ENCODE measurements at places on chromosomes 6 and 20.

DNA sequence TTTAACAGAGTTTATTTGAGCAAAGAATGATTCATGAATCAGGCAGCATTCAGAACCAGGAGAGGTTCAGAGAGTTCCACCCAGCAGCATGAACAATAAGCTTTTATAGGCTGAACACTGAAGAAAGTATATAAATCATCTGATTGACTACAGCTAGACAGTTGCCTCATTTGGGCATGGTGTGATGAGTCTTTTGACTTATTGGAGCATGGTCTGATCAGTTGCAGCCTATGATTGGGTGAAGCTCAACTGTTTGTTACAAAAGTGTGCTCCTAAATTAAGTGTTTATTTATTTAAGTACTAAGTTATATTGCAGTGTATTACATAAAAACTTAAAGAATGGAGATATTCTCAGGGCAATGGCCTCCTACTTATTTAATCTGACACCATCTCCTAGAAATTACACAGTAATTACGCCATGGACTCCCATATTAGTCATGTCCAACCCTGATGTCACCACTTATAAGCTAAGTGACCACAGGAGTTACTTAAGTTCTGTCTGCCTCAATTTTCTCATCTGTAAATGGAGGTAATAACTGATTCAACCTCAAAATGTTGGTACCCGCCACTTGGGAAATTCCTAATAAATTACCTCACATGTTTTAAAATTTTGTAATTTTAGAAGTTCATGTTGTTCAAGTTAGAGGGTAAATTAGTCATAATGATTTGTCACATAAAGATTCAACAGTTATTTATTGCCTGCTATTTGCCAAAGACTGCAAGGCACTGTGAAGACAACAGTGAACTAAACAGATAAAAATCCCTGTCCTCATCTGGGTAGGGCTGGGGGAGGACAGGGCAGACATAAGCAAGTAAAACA, 15.2 kb upstream of the ROS1 start:
- no peak for DNase-seq

DNA sequence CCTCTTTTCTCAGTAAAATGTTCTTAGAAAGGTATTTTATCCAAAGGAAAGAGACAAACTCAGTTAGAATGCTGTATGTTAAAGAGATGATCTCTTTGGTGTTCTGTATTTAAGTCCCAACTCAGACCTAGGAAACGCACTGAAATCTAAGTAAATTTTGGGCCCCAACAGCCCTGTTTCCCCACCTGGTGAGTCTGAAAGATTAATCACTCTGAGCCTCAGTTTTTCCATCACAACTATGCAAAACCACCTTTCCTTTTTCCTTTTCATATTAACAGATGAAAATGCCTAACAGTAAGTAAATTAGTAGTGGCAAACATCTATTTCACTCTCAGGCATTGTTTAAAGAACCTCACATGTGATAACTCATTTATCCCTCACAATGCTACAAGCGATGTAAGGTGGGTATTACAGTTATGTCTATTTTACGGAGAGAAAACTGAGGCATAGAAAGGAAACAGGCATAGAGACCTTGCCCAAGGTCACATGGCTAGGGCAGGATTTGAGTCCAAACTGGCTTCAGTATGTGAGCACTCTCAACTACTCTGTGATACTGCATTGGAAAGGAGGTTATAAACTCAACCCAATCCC, 36.0 kb upstream of the FAM83C start:
- no peak for DNase-seq

- DNase-seq: no peak
Observed at GRCh38 chr6:52958546-52959255, 36.4 kb downstream of the GSTA4 start.

DNA sequence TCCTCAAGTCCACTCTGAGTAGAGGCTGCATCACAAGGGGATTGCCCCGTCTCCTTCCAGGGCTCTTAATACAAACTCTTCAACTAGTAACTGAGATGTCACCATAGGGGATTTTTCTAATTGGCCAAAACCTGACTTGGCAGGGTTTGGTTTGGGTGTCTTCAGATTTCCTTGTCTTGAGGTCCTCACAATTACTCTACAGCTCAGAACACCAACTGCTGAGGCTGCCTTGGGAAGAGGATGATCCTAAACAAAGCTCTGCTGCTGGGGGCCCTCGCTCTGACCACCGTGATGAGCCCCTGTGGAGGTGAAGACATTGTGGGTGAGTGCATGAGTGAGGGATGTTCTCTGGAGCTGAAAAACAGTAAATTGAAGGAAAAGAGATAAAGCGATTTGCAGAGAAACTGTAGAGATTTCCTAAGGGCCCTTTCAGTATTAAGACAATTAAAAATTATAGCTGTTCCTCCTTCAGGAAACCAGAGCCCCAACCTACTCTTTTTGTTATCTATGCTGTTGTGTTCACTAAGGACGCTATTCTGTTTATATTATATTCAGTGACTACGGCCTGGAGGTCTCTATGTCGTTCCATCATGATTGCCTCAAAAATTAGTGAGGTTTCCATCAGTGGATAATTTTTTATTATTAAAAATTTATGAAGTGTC, at the start of gene HLA-DQA1:
TSS of gene HLA-DQA1 (plus strand) at position 188 of the 662 bp plus-strand sequence. CDS start at position 241, 53 bp downstream.
- DNase-seq: no peak

- no peak for DNase-seq
Observed at GRCh38 chr6:115747719-115748118, 313.0 kb downstream of the FRK start.

DNA sequence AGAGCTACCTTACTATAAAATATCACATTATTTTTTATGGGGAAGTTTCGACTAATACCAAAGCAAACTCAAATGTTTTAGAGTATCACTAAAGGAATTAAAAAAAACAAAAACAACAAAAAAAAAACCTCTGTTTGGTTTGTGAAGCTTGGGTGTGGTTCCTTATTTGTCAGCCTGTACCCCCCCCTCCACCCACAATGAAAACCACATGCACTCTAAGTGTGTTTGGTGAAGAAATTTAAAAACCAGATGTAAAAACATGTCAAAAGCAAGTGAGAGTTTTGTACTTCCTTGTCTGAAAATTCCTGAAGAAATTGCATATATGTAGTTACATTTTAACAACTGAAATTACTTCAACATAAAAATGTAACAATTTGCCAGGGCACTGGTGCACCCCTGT, 3.1 kb downstream of the STK38 start:
- DNase-seq: no peak

DNA sequence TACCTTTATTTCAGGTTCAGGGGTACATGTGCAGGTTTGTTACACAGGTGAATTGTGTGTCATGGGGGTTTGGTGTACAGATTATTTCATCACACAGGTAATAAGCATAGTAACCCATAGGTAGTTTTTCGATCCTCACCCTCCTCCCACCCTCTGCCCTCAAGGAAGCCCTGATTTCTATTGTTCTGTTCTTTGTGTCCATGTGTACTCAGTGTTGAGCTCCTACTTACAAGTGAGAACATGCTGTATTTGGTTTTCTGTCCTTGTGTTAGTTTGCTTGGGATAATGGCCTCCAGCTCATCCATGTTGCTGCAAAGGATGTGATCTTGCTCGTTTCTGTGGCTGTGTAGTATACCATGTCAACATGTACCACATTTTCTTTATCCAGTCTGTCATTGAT, 66.0 kb downstream of the STK4 start:
- DNase-seq: no peak

GRCh38 chr20:10005885-10006284, 28.9 kb upstream of the ANKEF1 start:
- no peak for DNase-seq

- DNase-seq: no peak
Observed at GRCh38 chr20:45052698-45053429, 48.1 kb downstream of the KCNS1 start.

- peak; percentile 14 for DNase-seq
Observed at GRCh38 chr6:57021086-57021720, 25.3 kb upstream of the KIAA1586 start.

DNA sequence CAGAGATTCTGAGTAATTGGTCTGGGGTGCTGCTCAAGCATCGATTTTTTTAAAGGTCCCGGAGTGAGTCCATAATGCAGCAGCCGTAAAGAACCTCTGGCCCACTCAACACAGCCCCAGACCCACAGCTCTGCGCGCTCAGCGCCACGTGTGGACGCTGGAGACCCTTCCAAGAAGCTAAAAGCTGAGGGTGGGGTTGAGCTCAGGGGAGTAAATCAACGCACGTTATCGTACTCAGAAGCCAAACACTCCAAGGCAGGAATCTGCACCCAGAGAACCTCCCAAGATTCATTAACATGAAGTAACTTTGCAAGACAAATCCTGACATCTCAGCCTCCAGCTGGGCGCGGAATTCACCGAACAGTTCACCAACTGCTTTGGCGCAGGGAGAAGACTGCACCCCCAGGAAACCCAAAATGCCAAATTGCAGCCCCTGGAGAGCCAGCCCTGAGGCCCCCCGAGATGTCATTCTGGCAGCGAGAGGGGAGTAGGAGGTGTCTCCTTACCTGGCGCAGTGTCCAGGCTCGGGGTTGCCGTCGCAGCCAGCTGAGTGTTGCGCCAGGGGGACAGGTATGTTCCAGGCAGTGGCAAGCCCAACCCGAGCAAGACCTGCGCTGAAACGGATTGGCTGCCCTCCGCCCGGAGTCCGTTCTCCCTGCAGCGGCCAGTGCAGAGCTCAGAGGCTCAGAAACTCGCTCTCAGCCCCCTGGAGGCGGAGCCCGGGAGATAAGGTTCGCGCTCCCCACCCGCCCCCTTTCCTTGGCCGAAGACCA, at the start of gene COL21A1:
TSS of gene COL21A1 (minus strand) at position 700 of the 773 bp plus-strand sequence. CDS start 64,962 bp downstream, outside the sequence.
- no peak for DNase-seq

- no peak for DNase-seq
Observed at GRCh38 chr6:72283571-72283970, 338.3 kb upstream of the KCNQ5 start.

DNA sequence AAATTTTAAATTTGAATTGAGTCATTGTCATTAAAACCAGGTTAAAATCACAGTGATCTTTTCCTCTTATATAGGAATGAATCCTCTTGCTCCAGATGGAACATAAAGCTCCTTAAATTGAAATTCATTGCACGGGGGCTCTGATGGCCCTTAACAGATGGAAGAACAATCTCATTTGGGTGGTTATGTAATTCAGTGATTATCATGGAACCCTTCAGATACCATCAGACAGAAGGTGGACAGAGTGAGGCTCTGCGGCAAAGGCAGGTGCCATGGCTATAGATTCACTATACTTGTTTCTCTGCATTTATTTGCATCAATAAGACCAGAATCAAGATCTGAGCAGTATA, 17.8 kb upstream of the RNF182 start:
- no peak for DNase-seq

DNA sequence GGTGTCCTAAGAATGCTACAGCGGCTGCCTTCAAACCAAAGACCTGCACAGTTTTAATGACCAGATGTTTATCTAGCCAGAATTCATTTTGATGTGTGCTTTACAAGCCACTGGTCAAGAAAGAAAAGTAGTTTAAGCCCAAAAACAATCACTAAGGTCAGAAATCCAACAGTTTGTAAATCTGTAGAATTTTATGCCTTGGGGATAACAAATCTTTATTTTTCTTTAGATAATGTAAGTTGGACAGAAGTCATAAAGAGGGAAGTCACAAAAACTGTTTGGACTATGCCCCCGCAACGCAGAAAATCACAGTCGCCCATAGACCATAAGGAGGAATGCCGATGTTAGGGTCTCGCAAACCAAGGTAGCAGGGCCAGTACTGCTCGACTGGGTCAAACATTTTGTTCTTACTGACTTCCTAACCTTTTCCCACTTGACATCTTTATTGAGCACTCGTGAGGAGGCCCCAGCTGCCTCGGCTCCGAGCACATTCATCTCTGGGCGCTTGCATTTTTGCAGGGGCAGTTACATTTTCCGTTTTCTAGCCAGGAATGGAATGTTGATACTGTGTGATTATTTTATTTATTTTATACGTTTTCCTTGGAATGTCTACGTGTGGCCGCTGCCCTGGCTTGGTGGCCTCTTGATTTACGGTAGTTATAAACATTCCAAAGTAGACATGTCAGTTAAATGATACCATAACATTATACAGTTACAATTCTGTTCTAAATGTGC, 56.7 kb upstream of the APCDD1L start:
- DNase-seq: no peak

GRCh38 chr6:113047932-113048331, 700.8 kb downstream of the RFPL4B start:
- DNase-seq: no peak

DNA sequence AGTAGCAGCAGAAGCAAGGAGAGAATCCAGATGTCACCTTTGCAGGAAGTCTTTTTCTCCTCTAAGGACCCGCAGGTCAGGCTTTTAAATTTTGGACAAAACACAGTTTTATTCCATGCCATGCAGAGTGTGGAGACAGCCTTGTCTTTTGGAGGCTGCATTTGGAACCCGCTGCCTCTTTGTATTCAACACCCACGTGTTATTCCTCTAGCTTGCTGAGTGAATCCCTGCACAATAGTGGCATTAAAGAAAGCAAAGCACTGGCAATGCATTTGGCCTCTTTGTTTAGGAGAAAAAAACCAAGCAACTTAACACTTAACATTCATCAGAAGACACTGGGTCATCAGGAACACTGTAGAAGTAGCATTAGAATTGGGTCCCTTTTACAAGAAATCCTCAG, 43.5 kb downstream of the TFAP2B start:
- no peak for DNase-seq

- DNase-seq: no peak
Observed at GRCh38 chr6:21323577-21323976, 270.0 kb upstream of the SOX4 start.

DNA sequence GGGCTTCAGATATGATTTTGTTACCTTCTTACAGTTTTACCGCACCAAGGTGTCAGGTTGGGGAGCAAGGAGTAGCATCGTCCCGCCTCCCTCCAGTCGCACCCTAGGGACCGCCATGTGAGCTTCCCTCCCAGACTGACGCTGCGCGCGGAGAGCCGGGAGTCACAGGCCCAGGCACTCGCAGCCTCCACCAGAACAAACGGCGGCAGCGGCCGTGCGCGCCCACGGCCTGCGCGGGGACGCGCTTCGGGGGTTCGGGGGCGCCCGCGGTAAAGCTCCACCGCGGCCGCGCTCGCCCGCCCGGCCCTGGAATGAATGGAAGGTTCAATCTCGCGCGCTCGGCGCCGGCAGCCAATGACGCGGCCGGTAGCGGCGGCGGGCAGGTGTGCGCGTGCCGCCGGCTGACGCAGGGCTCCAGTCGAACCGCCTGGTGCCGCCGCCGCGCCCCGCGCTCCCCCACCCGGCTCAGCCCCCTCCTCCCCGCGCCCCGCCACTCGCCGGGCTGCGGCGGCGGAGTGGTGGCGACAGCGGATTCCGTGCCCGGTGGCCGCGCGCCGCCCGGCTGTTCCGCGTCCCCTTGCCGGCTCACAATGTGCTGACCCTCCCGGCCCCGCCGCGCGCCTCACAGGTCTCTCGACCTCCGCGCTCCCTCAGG, 16.5 kb upstream of the LIN28B start:
- no peak for DNase-seq

DNA sequence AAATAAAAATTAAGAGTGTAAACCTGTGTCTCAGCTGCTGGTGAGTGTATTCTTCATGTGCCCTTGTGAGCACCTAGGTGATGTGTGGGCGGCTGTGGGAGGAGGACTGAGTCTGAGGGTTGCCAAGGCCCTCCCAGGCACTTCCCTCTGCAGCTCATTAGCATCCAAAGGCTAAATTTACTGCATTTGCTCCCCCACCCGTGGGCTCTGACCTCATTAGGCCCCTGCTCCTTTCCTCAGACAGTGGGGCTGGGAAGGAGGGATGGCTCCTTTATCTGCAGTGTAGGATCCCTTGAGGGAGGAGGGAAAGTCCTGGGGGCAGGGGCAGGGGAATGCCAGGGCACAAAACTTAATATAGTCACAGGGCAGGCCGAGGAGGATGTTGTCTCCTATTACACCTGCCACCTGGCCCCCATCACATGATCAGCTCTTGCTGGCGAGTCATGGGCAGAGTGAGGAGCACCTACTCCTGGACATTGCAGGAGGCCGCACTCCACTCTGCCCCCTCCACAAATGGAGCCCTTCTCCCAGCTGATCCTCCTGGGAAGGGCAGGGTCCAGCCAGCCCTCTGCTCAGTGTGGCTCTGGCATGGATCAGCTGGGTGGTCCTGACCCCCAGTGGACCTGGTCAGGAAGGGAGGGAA, 133.2 kb downstream of the MRPL14 start:
- no peak for DNase-seq
